ENCODE measurements at places on chromosomes 2 and 18.

GRCh38 chr2:185255566-185255965 is 483.0 kb upstream of the FSIP2 start:
- no peak for DNase-seq

GRCh38 chr2:176114930-176115625 is 1.5 kb upstream of the HOXD10 start:
- DNase-seq = no peak

DNA sequence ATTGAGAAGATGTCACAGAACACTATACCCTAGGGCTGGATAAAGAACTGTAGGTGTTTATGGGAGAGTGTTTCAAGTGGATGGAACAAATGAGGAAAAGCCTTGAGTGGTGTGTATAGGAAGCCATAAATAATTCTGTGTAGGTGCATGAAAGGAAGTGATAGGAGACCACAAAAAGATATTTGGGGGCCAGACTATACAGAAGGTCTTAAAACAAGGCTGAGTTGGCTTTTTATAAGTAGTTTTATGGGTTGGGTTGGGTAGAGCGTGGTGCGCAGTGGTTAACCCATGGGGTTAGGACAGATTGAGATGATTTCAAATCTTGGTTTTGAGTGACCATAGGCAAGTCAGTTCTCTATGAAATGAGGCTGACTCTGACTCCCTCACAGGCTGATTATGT is 110.5 kb downstream of the PKP4 start:
- DNase-seq = no peak

GRCh38 chr2:236562434-236562833 is 7.2 kb upstream of the ACKR3 start:
- no peak for DNase-seq

DNA sequence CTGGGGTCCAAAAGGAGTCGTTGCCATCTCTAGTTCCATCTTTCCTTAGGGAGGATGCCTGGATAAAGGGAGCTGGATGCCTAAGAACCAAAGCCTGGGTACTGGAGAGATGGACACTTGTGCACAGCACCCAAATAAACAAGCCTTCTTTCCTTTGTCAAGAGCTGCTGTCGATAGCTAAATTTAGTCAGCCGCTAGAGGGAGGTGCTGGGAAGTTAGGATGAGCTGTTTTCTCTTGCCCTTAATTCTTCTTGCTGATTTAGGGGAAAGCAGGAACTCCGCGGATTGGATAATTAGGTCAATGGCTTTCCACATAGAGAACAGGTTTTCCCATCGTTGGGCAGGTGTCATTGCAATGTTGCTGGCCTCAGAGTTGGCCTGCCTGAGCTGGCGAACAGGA is 30.9 kb upstream of the SERPINB12 start:
- no peak for DNase-seq

GRCh38 chr2:206154197-206154596 is 5.0 kb downstream of the NDUFS1 start:
- DNase-seq = no peak

DNA sequence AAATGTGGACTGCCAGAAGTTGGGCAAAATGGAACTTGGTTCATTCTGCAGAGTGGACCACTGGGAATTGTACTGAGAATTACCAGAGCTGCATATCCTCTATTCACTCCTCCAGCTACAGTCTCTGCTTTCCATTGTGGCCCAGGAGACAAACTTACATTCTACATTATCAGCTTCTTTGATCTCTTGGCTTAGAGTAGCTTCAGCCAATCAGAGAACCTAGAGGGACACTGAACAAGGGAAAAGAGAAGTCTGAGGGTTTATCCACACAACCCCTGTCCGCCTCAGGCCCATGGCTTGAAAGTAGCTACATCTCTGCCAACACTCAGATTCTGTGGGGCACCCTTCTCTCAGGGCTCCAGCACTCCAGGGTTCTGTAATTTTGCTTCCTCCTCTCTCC is 251.1 kb downstream of the TRIB2 start:
- DNase-seq = no peak

DNA sequence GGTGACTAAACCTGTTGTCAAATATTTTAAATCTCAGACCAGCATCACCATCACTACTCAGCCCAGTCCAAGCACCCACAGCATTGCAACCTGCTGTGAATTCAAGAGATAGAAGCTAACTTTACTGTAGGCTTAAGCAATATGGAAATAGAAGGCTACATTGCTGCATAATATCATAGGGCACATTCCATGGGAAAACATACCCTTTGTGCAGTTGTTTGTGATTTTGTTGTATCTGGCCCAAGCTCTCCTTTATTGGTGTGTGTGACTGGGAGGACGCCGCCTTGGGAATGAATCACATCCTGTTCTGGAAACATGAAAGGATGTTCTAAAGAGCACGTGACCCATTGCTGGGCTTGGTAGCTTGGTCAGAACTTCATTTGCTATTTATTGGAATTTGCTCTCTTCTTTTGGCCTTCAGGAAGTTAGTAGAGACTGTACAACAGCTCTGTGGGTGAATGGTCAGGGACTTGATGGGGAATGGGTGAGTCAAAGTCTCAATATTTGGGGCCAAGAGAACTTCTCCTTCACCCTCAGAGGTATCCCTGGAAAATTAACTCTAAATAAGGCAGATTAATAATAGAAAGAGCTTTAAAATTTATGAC is 106.8 kb upstream of the SERPINE2 start:
- no peak for DNase-seq
